CD4-positive, alpha-beta T cell treated with Interleukin-4 for 4 hours (primary cell): ENCODE measurements at places on chromosomes 13 and 19.

- DNase-seq: no peak
These were observed 128.0 kb upstream of the GPR12 start for GRCh38 chr13:26888632-26889031.

- DNase-seq: no peak
These were observed 10.0 kb upstream of the PROZ start for GRCh38 chr13:113148407-113148806.

DNA sequence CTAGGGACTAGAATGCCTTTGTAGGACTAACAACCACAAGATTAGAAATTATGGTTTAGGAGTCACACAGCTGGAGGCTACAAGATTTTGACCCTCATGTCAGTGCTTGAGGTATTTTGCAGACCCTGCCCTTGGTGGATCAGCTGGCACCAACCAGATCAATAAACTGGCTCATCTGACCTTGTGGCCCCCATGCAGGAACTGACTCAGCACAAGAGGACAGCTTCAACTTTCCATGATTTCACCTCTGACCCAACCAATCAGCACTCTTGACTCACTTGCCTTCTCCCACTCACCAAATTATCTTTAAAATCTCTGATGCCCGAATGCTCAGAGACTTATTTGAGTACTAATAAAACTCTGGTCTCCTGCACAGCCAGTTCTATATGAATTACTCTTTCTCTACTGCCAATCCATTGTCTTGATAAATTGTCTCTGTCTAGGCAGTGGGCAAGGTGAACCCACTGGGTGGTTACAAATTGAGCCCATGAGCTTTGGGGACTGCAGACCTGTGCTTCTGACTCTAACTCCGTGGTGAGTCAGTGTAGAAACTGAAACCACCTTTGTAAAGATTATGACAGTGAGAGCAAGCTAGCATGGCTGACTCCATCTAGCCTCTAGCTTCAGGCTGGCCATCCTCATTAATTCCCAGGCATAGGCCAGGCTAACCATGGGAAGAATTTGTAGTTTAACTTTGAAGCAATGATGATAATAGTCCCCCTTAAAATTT lies 33.9 kb upstream of the CEACAM8 start:
- DNase-seq: no peak

DNA sequence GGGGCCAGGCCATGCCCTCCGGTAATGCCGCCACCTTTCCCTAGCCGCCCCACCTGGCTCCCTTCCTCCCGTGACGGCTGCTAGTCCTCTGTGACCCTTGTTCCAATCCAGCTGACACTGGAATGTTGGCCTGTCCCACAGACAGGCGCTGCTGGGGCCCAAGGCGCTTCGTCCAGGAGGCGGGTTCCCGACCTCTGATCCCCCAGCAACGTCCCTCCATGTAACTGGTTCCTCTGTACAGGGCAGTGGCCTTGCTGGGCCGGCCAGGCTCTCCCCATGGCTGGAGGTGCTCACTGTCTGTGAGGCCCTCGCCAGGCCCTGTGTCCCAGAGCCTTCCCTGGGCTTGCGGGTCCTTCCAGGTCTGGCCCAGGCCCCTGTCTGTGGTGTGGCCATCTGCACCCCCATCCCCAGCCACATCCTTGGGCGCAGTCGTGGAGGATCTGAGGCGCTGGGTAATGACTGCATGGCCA lies 6.8 kb upstream of the GRIN3B start:
- DNase-seq: no peak

- DNase-seq: no peak
These were observed 11.5 kb downstream of the CFD start for GRCh38 chr19:870963-871401.

GRCh38 chr13:85993567-85993966 lies 194.3 kb upstream of the SLITRK6 start:
- no peak for DNase-seq

GRCh38 chr19:57096685-57097361 lies 23.0 kb upstream of the USP29 start:
- DNase-seq: no peak

DNA sequence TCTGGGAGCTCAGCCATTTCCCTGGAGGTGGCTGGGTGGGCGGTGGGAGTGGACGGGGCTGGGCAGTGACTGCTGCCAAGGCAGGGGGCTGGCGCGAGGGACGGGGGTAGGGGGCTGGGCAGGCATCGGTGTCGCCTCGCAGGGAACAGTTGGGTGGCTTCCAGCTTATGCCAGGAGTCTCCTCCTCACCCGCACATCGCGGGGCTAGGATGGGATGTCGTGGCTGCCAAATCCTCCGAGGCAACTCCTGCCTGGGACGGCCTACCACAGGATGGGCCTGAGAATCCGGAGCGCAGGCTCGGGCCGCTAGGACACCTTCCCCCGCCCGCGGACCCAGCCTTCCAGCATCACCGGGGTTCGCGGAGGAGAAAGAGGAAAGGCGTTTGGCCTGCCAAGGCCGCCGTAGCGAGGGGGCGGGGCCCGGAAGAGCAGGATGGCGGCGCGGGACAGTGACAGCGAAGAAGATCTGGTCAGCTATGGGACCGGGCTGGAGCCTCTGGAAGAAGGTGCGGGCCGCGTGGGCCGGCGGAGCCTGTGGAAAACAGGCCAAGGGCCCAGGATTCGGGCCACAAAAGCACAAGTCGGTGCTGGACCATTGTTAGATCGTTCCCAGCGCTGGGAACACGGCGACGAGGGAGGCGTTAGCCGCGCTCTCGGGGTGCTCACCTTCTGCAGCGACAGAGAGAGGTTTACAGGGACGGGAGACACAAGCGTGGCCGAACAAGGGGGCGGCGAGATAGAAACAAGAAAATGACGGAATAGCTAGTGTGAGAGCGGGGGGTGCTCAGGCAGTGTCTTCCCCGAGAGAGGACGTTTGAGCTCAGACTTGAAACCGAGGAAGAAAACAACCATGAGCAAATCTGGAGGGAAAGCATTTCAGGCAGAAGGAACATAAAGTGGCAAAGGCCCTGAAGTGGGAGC lies at the start of gene GPATCH1:
Gene GPATCH1, plus strand, starts transcription at position 421 of the 921 bp plus-strand sequence. Its CDS starts 13 bp downstream, at position 434.
- DNase-seq: peak; percentile 85

GRCh38 chr19:8515317-8515716 lies 1.4 kb upstream of the ZNF414 start:
- DNase-seq: peak; percentile 83

DNA sequence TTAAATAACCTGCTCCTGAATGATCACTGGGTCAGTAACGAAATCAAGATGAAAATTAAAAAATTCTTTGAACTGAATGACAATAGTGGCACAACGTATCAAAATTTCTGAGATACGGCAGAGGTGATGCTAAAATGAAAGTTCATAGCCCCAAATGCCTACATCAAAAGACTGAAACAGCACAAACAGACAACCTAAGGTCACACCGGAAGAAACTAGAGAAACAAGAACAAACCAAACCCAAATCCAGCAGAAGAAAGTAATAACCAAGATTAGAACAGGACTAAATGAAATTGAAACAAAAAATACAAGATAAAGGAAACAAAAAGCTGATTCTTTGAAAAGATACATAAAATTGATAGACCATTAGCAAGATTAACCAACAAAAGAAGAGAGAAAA lies 324.1 kb downstream of the RBM26 start:
- no peak for DNase-seq

DNA sequence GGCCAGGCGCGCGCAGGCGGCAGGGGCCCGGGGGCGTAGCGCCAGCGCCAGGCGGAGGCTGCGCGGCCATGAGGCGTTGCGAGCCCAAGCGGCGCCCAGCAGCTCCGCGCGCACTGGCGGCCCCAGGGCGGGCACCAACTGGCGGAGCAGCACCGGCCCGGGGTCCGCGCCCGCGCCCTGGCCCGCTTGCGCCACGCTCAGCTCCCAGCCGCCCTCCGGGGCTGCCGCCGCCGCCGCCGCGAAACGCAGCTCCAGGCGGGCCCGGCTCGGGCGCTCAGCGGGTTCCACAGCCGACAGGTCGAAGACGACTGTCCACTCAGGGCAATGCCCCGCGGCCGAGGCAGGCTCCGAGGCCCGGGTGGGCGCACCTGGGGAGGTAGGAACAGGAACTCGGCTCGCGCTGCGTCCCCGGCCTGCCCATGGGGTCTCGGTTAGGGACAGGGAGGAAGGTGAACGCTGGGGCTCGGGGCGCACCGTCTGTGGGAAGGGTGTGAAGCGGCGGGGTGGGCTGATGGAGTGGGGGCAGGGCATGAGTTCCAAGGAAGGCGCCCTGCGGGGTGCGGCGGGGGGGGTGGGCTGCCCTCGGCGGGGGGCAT lies 26.8 kb downstream of the CERS1 start:
- no peak for DNase-seq

DNA sequence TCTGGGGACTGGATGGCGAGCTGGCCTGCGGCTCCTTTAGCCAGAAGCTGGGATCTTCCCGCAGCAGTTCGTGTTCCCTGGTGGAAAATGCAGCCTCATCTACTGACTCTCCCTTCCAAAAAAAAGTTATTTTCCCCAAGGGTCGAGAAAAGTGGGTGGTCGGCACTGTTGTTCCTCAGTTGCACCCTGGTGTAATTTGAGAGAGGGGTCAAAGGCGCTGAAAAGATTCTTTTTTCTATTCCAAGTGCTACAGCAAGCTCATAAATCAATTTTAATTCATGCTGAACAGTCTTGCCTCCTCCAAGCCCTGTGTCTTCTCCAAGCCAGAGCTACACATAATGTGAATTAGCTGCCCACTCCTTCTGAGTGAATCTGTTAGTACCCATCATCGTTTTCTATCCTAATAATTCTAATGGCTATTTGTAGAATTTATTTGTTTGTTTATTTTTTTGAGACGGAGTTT lies 774 bp downstream of the SLC25A15 start:
- DNase-seq: no peak

GRCh38 chr19:3482507-3483225 lies 575 bp downstream of the SMIM44 start:
- no peak for DNase-seq

- no peak for DNase-seq
These were observed 238.8 kb upstream of the PCDH20 start for GRCh38 chr13:61654481-61654880.

GRCh38 chr13:29539856-29540255 lies 55.6 kb downstream of the SLC7A1 start:
- no peak for DNase-seq
